Kidney tubule cell (primary cell): ENCODE measurements at places on chromosomes 1 and 21.

DNA sequence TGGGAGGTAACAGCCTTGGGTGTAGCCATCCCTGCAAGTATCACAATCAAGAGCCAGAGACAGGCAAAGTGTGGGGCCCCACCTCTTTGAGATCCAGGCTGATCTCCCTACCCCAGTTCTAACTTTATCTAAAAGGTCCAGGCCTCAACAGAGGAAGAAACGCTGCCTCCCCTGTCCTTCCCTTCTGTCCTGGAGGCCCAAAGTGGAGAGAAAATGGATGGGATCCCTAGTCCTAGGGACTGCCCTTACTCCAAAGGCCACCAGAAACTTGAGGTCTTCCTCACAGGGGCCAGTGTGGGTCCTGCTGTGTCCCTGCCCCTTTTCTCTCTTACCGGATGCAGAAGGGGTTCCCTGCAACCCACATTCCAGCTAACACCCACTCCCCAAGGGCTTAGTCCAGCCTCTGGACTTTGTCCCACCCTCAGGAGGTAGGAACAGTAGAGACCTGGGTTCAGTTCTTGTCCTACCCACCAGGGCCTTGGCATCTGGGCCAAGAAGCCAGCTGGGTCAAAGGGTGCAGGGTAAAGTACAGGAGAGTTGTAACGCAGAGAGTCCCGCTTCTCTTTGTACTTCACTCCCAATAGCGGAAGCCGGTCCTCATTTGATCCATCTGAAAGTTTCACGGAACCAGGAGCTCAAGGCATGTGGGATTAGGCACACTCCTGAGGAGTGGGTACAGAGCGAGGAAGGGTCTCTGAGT, 1.9 kb downstream of the HDGF start:
- peak; percentile 60 for DNase-seq

DNA sequence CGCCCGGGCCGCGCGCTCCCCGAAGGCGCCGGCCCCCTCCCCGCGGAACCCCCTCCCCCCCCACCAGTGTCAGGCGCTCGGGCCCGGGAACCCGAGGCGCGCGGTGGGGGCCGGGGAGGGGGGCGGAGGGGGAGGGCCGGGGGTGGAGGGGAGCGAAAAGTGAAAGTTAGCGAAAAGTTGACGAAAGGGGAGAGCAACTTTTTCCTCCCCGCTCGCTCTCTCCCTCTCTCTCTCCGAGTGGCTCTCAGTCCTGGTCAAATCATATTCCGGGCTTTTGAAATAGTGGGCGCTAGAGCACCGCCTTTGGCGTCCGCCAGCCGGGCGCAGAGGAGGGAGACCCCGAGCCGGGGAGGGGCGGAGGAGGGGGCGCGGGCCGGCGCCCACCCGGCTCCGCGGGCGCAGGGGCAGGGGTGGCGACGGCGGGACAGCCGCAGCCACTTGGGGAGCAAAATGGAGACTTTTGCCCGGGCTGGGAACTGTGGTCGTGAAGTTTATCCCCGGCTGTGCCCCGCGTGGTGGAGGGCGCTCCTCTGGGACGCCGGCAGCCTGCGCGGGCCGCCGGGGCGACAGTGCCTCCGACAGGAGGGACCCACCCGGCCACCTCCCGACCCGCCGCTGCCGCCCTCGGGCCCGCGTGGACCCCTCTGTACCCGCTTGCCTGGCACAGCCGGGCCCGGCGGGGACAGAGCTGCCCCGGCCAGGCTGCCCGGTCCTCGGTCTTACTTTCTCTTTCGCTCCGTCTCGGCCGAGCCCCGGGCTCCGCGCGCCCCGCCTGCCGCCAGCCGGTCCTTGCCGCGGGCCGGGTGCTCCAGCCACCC, 697 bp downstream of the PRDM16 start:
- DNase-seq, result peak; percentile 54

DNA sequence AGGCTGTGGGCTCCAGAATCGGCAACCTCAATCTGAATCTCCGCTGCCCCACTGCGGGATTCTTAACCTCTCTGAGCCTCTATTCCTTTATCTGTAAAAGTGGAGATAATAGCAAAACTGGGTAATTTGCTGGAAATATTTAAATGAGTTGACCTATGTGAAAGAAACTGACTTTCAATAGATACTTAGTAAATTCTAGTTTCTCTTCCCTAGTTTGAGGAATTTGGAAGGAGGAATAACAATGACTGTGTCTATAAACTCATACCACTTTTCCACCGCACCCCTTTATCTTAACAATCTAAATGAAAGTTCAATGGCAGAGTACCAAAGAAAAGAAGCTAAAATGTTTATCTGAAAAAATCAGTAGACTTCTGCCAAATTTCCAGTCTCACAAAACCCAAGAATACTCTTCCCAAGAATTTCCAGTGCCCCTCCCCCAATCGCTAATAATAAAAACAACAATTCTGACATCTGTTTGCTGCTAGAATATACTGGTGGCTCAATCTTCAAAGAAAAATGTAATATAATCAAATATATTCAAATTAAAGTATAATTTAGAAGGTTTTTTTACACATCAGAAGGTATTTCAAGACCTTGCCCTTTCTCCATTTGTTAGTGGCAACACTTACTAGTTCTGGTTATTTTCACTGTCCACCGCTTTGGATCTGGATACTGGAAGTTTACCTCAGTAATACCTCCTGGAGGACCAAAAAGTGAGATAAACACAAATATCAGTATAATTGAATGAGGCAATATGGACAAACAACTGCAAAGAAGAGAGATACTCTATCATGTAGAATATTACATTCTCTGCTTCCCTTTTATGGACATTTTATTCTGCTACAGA, 171.2 kb downstream of the LTN1 start:
- no peak for DNase-seq

GRCh38 chr1:100622037-100622436, 84.1 kb downstream of the GPR88 start:
- DNase-seq, result peak; percentile 99

GRCh38 chr1:51088474-51088873, 13.6 kb upstream of the C1orf185 start:
- no peak for DNase-seq

GRCh38 chr1:61253912-61254633, 171.7 kb downstream of the NFIA start:
- no peak for DNase-seq

DNA sequence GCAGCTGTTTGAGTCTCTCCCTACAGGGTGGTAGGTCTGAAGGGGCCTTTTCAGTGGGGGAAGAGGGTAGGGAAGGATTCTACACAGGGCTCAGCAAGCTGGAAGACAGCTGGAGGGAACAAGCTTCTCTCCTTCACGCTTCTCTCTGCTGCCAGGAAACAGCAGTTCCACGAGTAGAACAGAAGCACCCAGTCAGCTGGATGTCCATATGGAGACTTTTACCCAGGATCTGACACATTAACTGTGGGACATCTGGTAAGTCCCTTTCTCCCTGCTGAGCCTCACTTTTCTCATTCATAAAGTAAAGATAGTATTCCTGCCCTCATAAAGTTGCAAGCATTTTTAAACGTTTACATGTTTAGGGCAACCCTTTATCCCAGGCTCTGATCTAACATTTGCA, 280.3 kb downstream of the OMA1 start:
- no peak for DNase-seq

- DNase-seq, result peak; percentile 79
Measured at GRCh38 chr1:241532864-241533263, 686 bp downstream of the KMO start.

DNA sequence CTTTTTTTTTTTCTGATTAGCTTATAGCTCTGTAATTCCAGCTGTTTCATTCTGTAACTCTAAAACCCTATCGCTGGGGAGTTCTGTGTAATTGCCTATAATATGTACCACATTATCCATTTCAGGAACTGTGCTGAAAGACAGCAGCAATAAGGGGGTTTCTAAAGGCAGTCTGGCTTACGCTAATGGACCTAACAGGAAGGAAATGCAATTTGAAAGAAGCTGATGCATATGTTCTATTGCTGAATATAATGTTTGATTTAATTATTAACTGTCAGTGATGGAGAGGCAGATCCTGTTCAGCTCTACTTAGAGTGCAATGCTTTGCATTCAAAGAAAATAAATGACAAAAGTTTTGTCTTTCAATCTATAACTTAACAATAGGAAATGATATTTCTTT, 209.4 kb upstream of the SNX7 start:
- DNase-seq, result no peak

DNA sequence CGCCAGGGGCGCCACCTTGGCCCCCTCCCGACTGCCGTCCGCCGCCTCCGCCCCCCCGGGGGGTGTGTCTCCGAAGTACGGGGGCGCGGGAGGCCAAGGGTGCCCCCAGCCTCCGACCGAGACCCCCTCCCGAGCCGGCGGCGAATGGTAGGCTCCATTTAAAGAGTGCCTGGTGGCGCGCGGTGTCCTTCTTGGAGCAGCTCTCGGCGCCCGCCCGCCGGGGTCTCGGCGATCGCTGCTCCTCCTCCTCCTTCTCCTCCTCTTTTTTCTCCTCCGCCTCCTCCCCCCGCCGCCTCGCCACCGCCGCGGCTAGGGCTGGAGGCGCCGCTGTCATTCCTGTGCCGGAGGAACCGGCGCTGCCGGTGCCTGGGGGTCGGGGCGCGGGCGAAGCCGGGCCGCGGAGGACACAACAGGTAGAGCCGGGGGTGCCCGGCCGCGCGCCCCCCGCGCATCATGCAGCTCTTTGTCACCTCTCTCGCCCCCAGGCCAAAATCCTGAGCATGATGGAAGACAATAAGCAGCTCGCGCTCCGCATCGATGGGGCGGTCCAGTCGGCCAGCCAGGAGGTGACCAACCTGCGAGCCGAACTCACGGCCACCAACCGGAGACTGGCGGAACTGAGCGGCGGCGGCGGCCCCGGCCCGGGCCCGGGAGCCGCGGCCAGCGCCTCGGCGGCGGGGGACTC, at the start of gene KAZN:
Gene KAZN (plus strand): TSS at position 188 of the 685 bp plus-strand sequence.
- peak; percentile 65 for DNase-seq

DNA sequence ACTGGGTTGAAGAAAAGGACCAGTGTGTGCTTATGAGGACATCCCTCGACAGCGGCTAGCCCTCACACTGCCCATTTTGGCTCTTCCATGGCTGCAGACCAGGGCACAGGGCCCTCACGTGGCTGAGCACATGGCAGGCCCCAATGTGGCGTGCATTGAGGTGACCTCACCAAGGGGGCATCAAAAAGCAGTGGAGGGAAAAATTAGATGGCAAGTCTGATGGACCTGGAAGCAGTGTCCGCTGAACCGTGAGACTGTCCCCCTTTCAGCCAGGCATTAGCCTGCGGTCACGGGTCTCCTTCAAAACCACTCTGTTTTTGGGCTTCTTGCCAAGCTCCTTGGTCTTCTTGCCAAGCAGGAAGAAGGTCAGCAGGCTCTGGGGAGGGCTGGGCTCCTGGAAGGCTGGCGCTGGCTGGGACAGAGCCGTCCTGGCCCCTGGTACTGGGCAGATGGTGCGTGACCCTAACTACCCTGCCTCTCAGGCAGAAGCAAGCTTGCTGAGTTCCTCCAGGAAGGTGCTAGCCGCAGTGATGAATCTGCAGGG, 30.8 kb downstream of the TRIM67 start:
- DNase-seq, result peak; percentile 98

GRCh38 chr1:201112173-201112731, at the start of gene CACNA1S:
CACNA1S (minus strand) TSS chr1:201112426; CDS start chr1:201112339, 87 bp downstream.
- no peak for DNase-seq

GRCh38 chr1:66730462-66730861, 21.8 kb upstream of the DYNLT5 start:
- DNase-seq, result no peak

DNA sequence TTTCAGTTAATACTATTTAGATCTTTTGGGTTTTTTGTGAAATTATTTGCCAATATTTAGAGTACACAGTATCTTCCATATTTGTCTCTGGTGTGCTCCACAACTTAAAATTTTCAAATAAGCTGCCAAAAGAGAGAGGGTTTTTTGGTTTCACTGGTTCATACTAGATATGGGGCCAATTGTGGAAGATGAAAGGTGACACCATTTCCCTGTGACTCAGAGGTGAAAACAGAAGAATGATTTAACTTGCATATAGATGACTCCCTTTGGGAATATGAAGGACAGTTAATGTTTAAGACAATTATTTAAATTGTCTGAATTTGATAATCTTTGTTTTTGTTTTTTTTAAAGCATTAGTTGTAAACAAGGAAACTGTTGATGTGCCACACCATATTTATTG, 37.5 kb downstream of the IVNS1ABP start:
- peak; percentile 23 for DNase-seq

DNA sequence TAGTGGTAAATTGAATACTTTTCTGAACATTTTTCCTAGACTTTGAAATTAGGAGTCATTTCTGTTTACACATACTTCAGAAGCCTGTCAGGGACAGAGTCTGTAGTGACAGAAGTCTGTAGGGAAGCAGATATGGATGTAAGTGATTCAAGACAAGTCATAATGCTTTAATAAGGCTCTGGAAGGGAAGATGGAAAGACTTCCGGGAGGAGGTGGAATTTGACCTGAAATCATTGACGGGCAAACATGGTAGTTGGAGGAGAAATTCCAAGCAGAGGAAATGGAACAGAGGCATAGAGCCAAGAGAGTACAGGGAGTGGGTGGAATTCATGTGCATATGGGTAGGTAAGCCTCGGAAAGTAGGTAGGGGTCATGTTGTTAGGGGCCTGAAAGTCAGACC, 22.5 kb downstream of the CAMTA1 start:
- peak; percentile 61 for DNase-seq

DNA sequence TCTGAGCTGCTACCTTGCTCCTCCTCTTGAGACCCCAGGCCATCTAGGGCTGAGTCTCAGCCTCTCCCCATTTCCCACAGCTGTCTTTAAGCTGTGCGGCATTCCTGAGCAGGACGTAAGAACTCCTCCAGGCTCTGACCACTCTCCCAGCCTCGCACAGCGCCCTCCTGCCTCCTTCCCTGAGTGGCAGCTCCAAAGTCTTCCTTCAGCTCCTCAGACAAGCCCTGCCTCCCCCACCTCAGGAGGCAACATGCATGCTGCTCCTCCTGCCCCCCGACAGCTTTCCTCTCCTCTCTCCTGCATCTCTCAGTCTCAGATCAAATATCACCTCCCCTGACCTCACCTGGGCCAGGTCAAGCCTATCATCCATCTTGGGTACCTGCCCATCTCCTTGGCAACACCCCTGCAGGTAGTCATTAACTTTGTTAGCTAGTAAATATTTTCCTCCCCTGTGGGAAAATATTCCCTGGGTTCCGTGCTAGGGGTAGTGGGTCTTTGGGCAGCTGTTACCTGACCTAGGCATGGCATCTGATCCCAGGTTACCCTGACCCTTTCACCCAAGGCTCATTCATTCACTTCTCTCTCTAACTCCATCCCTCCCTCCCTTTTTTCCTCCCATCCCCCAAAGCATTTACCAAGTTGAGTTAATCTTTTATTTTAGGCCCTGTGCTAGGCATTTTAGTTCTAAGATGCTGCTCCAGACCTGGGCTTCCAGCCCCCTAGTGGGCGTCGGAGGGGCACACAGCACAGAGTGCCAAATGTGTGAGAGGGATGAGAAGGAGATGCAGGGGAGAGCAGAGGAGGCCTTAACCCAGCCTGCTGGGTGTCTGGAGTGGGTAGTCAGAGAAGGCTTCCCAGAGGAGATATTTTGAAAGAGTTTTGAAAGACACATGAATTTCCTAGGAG, 419.9 kb downstream of the PTPRU start:
- peak; percentile 40 for DNase-seq

GRCh38 chr1:19313961-19314882, 2.1 kb downstream of the SLC66A1 start:
- DNase-seq, result no peak

GRCh38 chr1:43495204-43495603, 35.5 kb upstream of the PTPRF start:
- no peak for DNase-seq
